ENCODE measurements at places on chromosomes 16 and 17.

- no peak for DNase-seq
Observed at GRCh38 chr17:4574448-4575045, 9.8 kb upstream of the SMTNL2 start.

- DNase-seq: no peak
Observed at GRCh38 chr17:8192070-8192815, 2.3 kb upstream of the BORCS6 start.

DNA sequence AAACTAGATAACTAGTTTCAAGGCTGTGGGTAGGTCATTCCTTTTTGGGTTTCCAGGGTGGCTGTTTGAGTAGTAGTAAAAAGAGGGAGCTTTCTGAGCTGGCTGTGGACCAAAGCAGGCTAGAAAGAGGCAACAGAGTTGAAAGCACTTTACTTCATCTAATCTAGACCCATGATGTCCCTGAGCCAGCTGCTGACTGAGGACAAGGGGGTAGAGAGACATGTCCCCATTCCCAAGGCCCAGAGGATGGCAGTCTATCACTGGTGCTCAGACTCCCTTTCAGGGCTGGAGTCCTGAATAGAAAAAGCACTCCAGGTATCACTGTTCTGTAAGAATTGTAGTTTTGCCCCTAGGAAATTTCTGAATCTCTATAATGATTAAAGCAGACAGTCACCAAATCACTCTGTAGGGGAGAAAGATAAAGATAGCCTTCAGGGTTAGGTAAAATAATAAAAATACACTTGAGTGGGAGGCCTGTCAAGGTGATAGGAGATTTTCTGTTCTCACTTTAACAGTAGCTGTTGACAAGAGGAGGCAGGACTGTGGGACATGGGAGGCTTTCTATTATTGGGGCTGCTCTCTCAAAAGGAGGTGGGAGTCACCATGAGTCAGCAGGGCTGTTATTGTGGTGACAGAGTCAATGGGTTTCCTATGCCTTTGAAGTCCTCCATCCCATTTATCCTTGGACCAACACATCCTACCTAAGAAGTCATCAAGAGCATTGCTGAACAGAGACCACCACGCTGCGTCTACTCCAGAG is 190.2 kb upstream of the MPHOSPH6 start:
- no peak for DNase-seq

DNA sequence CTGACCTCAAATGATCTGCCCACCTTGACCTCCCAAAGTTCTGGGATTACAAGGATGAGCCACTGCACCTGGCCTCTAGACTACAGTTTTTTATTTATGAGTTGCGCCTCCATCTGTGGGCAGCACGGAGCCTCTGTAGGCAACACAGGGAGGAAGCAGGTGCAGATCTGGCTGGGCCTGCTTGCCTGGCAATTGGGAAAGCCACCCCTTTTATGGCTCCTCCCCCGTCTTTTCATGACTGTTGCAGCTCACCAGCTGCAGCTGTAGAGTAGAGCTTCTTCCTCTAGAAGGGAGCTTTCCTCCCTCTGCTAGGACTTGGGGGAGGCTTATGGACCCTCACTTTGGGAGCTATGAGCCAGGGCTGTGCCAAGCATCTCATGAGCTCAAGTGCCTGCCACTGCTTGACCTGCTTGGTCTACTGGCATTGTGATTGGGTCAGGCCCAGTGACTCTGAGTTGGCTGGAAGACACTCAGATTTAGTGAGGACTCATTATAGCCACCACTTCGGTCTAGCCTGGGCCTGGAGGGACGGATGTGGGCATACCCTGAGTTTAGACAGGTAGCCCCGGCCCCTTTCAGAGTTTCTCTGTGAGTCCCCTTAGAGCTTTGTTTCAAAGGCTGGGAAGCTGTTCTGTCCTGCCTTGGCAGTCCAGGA is 6.9 kb upstream of the SLC7A6 start:
- no peak for DNase-seq

- DNase-seq: no peak
Observed at GRCh38 chr17:57810721-57811637, 38.9 kb downstream of the MRPS23 start.

Measured in activated CD8-positive, alpha-beta memory T cell treated with anti-CD3 and anti-CD28 coated beads for 1 hour (primary cell).